NCI-H1105 (cell line): ENCODE measurements at places on chromosomes 16 and 17.

- no peak for DNase-seq
Measured at GRCh38 chr17:40559564-40559916, 5.7 kb downstream of the CCR7 start.

- DNase-seq: no peak
Measured at GRCh38 chr17:47806913-47807255, 14.7 kb downstream of the OSBPL7 start.

DNA sequence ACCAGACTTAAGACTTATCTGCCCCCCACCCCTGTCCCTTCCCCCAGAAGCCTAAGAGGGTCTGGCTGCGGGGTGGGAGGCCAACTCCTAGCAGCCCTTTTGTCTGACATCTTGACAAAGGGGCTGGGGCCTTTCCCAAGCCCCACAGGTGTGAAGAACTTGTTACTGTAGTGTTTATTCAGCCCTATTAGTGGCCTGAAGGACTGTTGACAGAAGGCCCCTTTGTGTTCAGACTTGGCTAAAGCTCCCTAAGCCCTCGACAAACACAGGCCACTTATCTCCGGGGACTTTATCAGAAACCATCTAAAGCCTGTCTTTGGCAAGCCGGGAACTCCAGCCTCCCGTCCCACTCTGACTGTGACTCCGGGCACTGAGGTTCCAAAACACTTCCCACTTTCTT, 129.8 kb downstream of the NTN1 start:
- DNase-seq: peak; percentile 67

DNA sequence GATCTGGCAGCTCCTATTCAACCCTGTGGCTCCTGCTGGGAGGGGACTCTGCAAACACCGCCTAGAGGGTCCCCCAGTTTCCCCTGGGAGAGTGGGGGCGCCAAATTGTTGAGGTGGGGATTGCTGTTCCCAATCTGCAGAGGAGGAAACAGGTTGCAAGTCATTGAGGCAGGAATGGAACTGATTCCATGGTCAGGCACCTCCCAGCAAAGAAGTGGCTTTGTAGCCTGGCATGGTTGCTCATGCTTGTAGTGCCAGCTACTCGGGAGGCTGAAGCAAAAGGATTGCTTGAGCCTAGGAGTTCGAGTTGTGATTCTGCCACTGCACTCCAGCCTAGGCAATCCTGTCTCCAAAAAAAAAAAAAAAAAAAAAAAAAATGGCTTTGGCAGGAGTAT, 198 bp upstream of the PYDC1 start:
- no peak for DNase-seq

DNA sequence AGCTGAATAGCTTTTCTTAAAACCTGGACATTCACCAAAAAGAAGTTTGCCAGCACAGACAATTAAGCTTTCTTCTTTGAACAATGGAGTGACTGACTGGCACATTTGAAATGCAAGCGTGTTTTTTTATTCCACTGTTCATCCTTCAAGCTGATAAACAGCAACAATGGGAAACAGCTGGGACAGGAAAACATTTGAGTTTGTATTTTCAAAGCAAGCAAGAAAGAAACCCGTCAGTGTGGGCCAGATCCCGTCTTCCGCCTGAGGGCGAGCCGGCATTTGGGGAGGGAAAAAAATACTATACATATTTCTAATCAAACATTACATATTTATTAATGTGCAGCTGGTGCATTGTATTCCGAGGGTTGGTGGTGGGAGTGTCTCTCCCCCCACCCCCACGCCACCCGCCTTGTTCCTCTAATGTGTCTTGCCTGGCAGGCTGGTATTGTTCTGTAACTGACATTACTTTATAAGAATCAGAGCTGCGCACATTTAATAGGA, 94.3 kb downstream of the CYLD start:
- no peak for DNase-seq

DNA sequence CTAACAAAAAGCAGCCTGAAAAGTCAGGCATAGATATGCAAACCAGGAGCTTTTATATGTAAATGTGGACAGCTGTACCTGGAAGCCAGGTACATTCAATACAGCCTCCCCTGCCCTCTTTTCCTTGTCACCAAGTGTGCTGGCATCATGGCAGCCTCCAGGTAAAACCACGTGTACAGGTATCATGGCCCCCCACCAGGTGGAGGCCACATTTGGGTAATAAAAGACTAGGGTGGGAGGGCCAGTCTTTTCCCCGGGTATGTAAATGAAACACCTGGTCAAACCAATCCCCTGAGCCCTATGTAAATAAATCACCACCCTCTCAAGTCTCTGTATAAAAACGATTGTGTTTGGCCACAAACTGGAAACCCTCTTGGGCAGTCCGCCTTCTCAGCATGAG, 226.4 kb upstream of the GOT2 start:
- DNase-seq: no peak

GRCh38 chr17:61075988-61076387, 323.7 kb upstream of the TBX2 start:
- DNase-seq: no peak

- no peak for DNase-seq
Measured at GRCh38 chr16:67372664-67373063, 20.6 kb downstream of the TPPP3 start.

DNA sequence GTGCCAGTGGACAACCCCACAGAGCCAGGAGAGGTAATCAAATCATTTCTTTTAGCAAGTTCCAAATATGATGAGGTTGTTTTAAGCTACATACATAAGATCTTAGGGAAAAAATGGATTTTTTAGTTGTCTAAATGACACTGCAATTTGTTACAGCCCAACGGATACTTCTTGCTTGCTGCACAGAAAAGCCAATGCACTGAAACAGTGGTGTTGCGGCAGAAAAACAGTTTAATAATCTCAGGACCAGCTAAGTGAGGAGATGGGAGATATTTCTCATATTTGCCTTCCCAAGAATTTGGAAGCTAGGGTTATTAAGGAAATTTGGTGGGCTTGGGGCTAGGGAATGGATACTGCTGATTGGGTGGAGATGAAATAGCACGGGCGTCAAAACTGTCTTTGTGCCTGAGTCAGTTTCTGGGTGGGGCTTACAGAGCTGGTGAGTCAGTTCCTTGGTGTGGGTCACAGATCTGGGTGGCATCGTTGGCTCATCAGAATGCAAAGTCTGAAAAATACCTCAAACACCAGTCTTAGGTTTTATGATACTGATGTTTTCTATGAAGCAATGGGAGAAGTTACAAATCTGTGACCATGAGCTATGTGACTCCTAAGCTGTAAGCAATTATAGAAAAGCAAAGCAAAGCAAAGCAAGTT, 255.4 kb downstream of the IRX3 start:
- DNase-seq: no peak

DNA sequence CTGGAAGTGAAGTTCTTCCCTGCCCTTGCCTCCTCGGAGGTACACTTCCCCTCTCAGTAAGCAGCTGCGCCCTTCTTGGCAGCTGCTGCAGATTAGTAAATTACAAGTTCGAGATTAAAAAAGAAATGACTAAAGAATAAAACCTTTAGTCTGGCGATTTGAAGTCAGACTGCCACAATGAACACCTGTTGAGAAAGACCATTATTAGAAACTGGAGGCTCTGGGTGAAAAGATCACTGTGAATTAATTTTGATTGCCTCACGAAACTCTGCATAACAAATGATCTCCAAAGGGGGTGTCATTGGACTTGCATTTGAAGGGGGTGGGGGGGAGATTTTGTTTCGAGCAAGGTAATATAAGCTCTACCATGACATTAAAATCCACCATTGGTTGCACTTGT, 39.3 kb downstream of the SALL1 start:
- no peak for DNase-seq

DNA sequence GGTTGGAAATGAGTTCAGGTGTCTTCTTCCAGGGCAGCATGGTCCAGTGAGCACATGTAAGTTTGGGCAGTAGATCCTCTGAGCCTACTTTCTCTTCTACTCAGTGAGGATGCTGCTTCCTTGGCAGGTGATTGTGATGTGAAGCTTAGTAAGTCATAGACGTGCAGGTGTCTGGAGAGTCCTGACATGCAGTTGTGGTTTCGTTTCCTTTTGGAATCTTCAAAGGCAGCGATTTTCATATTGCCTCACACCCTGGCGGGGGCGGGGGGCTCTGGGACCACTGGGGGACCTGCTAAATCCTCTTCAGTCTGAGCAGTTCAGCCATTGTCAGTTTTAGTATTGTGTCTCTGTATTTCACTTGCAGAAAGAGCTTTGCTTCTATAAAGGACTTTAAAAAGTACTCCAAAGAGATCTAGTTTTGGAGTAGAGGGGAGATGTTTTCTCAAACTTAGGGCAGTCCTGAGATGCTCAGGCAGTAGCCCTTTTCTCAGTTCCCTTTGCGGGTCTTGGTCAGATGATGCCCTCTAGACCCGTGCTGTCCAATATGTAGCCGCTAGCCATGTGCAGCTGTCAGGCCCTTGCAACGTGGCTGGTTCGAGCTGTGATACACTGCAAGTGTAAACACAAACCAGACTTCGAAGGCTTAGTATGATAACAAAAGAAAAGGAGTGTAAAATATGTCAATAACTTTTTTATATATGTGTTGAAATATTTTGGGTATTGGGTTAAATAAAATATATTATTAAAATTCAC, 4.0 kb upstream of the CDK5R1 start:
- DNase-seq: no peak

DNA sequence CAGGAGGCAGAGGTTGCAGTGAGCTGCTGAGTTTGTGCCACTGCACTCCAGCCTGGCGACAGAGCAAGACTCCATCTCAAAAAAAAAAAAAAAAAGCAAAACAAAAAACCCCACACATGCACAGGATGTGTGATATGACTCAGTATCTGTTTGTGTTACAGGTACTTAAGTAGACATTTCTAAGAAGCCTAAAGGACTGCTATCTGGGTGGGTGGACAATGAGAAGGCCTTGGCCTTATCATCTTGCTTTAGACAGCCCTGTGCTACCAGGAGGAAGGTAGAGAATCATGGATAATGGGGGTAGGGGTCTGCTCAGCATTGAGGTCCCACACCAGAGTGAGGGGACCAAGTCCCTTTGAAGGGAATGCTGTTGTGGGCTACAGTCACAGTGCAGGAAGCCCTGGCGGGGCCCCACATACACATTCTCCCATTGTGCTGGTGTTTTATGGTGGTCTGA, 26.7 kb downstream of the PLD6 start:
- DNase-seq: no peak

DNA sequence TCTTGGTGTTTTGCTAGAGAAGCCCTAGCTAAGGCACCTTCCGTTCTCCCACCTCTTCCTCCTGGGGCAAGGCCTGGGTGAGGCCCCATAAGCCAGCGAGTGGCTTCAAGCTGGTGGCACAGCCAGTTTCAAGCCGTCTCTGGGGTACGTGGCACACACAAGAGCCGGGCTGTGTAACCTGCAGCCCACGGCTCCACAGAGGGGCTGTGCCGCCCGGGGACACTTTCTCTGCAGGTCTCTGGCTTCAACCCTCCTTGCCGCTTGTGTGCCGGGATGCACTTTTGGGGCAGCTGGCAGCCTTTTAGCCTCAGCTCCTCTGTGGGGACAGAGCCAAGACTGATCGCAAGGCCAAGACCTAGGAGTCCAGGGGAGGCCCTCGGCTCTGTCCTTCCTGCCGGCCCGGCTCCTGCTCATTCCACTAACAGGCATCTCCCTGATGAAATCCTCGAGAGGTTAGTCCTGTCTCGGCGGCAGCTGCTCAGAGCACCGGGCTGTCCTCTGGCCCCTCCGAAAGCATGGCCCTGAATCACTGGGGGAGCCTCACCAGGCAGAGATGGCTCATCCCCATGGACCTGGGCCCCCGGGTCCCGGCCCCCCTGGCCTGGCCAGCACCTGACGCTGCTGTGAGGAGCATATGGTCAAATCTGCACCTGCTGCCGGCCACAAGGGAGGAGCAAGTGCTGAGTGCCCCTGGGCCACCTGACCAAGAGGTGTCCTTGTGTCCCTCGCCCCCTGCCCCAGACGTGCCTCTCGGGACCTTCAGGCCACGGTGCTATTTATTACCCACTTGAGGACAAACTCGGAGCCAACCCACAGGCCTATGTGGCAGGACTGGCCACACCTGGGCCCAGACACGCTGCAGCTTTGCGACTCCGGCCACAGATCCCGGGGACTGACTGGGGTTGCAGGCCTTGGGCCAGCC, 98.5 kb downstream of the METRNL start:
- no peak for DNase-seq

DNA sequence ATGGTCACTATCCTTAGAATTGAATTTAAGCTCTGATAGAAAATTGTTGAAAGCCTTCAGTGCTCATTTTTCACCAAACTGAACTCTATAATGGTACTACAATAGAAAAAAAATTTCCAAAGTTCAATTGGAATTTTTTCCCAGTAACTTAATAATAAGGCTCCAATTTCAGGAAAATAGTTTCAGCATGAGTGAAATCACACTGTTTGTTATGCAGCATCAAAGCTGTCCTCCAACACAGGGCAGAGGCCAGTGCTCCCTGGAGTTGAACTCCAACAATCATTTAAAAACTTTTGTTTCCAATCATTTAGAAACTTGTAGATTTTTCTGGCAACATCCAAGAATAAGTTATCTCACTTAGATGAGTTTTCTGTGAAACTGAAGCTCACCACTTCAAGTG, 103.1 kb upstream of the HSBP1 start:
- DNase-seq: no peak

DNA sequence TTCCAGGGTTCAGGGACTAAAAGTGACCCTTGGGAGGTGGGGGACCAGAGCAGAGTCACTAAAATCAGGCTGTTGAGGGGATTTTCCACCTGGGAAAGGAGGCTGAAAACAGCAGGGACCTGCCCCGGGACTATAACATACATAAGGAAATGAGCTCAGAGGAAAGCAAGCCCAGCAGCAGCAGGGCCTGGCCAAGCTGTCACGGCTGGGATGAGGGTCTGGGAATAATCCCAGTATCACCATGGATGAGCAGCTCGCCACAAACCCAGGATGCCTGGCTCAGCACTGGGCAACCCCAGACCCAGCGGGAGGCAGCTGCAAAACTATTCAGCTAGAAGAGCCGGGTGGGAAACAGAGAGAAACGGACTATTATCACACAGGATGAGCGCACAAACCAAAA, 72.4 kb downstream of the RPH3AL start:
- DNase-seq: no peak

GRCh38 chr17:73003487-73003886, 89.0 kb downstream of the SLC39A11 start:
- no peak for DNase-seq

DNA sequence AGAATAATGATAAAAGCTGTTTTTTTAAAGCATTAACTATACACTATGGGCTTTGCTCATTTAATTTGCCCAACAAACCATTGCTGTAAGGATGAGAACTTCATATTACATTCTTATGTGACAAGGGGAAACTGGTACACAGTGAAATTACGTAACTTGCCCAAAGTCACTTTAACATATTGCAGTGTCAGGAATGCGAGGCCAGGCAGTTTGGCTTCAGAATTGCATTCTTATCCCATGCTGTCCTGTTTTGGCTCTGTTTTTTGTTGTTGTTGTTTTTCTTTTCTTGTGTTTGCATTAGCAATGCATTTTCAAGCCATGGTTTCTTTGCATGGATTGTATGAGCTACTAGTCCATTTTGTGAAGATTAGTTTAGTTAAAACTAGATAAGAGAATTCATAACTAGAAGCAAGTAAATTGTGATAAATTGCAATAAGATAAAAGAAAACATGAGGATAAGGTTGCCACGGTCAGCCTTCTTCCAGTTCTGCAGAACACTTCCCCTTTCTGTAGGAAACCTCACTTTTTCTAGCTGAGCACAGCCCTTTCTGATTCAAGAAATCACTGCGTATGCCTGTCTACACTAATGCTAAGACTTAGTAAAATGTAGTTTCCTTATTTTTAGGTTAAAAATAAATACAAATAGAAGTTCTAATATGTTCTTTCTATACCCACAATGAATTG, 221.3 kb upstream of the KCNJ16 start:
- no peak for DNase-seq

- DNase-seq: no peak
Measured at GRCh38 chr17:2835780-2836179, 39.5 kb downstream of the RAP1GAP2 start.
